ENCODE measurements at places on chromosomes 7 and 10.

DNA sequence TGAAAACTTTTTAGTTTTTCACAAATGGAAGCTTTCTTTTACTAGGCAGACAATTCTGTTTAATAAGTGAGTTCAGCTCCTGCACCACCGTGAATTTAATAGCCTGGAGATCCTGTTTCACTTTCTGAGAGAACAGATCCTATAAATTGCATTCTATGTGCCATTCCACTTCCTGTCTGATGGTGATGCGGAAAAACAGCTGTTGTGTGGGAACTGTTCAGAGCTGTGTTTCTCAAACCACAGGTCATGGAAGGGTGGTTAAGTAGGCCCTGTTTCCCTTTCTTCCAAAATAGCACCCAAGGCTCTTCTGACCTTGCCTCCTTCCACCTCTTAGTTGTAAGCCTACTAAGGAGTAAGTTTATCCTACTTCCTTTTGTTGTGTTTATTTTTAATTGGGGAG, 97.2 kb upstream of the DKK1 start:
- no peak for DNase-seq

DNA sequence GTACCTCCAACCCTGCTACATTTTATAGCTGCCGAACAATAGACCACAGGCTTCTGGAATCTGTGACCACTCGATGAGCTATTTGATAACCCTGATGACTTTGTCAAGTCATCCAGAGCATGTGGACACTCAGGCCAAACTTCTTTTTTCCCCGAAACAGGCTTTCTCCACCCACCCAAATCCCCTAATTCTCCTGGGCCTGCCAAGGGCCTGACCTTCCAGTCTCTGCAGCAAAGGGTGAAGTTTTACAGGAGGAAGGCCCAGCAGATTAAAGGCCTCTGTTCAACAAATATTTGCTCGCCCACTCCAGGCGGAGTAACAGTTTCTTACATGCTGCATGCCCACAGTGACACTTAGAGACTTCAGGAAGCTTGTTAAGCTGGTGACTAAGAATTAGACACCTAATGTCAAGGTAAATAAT, 2.0 kb downstream of the JCAD start:
- no peak for DNase-seq

- no peak for DNase-seq
Observed at GRCh38 chr10:112282086-112282485, 1.1 kb upstream of the TECTB start.

GRCh38 chr10:79189853-79190435, 121.2 kb downstream of the ZMIZ1 start:
- no peak for DNase-seq

- peak; percentile 68 for DNase-seq
Observed at GRCh38 chr10:97713826-97714400, 383 bp downstream of the MARVELD1 start.

DNA sequence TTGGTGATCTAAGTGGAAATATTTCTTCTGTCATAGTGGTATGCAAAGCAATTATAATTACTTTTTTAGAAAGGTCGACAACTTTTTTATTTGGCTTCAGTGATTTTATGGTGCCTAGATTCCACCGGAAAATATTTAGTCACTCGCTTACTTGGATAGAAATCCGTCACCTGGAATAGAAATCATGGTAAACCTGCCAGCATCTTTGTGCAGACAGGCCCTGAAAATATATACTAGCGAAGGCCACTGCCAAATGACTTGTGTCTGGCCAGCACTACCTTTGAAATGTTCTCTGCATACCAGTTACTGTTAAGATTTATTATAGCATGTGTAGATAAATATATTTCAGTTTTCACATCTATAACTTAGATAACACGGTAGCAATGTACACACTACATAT, 226.4 kb downstream of the AGMO start:
- DNase-seq: no peak

Data from CD4-positive, alpha-beta T cell treated with Interleukin-17A for 4 hours (primary cell).